Esophagus squamous epithelium (tissue), 5 donors: ENCODE measurements at places on chromosomes 7 and 10.

- DNase-seq = no peak
Observed at GRCh38 chr10:72702868-72703581, 11.1 kb downstream of the MCU start.

GRCh38 chr10:50361946-50362345 is 110.6 kb upstream of the ASAH2 start:
- DNase-seq = no peak

DNA sequence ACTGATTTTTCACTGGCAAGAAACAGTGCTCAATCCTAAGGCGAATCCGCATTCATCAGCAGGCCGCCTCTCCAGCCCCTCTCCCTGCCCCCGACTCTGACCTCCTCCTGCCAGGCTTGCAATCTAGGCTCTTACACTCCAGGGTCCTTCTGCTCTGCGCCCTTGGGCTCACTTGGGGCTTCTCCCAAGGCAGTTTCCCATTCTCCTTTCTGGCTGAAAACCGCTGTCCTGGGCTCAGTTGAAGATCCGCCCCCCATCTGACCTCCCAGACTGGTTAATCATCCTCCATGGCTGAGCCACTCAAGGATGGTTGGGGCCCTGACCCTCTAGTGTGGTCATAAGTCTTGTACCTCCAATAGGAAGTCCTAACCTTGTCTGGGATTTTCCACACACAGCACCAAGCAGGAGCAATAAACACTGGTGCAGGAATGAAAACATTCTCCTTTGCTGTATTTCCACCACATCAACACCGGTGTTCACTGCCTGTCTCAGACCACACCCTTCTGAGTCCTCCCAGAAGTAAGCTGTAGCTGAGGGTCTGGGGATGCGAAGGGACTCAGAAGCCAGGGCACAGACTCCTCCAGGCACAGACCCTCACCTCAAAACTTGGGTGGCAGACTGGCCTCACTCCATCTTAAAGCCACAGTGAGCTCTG is 42.4 kb downstream of the TNS3 start:
- DNase-seq = no peak

GRCh38 chr7:85286446-85286845 is 99.6 kb upstream of the SEMA3D start:
- DNase-seq = no peak

GRCh38 chr10:110279407-110279986 is 25.2 kb downstream of the SMNDC1 start:
- no peak for DNase-seq
